ENCODE measurements at places on chromosomes 3 and 15.

DNA sequence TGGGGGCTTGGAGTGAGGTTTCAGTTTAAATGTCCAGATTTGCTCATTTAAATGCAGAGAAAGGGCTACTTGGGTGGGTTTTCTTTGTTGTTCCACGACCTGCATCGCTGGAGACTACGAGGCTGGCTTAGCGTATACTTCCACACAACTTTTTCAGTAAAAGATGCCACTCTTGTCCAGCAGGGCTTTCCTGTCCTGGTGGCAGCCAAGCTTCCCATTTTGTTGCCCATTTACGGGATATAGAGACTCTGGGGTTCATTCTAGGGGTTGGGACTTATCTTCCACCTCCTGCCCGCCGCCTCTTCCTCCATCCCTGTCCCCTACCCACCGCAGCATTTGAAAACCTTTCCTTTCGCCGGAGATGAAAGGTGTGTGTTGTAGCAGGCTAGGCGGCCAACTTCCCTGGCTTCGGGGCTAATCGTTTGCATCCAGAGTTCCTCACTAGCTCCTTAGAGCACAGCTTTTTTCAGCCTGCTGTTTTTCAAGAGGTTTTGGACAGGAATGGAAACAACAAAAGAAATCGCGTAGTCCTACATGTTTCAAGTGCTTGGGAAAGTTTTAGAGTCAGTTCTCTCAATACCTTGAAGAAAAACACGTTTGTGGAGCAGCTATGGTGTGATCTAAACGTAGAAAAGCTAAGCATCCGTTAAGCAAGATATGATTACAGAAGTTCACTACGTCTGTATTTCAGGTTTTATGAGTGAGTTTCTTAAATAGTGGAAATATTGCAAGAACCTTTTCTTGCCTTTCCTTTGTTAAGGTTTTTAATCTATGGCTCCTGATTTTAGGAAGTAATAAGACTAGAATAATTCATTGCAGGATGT is 843 bp downstream of the CHRNA5 start:
- DNase-seq, result no peak

DNA sequence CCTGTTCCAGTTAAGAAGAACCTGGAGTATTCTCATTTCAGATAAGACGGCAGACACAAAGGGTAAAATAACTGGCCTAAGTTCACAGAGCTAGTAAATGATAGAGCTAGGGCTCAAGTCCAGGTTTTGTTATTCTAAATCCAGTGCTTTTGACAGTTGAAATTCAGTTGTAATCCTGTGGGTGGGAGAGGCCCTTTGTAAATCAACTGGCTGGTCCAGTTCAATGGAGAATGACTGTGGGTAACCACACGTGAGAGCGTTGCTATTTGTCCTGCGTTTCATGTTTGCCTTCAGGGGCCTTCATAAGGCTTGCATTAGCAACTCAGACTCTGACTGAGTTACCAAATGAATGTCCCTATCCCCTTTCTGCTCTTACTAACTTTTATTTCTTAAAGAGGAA is 24.2 kb upstream of the CD96 start:
- DNase-seq, result no peak

GRCh38 chr3:127026661-127027060 is 43.7 kb downstream of the PLXNA1 start:
- DNase-seq, result no peak

DNA sequence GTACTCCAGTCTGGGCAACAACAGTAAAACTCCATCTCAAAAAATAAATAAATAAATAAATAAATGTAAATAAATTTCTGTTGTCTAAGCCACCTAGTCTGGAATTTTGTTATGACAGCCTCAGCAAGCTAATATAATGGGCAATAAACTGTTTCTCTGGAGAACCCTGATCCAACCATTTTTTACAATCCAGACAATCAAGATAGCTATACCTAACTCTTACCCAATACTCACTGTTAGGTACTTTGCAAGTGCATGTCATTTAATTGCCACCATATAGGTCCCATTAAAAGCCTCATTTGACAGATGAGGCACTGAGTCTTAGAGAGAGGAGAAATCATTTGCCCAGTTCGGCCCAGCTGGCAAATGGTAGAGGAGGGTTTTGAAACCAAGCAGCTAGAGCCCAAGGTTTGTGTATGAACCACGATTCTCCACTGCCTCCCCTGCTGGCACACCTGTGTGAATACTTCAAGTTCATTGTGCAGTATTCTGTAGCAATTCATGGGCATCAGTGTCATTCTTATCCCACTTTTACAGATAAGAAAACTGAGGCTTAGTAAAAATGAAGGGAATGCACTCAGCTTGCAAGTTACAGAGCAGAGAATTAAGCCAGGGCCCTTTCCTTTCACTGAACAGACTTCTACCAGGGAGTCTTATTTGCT is 107.0 kb upstream of the UBE2E1 start:
- DNase-seq, result no peak

GRCh38 chr3:105085506-105085905 is 281.2 kb upstream of the ALCAM start:
- DNase-seq, result no peak

DNA sequence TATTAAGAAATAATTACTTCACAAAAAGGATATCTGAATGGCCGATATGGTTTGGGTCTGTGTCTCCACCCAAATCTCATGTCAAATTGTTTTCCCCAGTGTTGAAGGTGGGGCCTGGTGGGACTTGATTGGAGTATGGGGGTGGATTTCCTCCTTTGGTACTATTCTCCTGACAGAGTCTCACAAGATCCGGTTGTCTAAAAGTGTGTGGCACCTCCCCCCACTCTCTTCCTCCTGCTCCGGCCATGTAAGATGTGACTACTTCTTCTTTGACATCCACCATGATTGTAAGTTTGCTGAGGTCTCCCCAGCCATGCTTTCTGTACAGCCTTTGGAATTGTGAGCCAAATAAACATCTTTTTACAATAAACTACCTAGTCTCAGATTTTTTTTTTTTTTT is 34.5 kb downstream of the ZBTB11 start:
- DNase-seq, result no peak

- no peak for DNase-seq
Observed at GRCh38 chr3:68007621-68008226, 353.3 kb upstream of the SUCLG2 start.

DNA sequence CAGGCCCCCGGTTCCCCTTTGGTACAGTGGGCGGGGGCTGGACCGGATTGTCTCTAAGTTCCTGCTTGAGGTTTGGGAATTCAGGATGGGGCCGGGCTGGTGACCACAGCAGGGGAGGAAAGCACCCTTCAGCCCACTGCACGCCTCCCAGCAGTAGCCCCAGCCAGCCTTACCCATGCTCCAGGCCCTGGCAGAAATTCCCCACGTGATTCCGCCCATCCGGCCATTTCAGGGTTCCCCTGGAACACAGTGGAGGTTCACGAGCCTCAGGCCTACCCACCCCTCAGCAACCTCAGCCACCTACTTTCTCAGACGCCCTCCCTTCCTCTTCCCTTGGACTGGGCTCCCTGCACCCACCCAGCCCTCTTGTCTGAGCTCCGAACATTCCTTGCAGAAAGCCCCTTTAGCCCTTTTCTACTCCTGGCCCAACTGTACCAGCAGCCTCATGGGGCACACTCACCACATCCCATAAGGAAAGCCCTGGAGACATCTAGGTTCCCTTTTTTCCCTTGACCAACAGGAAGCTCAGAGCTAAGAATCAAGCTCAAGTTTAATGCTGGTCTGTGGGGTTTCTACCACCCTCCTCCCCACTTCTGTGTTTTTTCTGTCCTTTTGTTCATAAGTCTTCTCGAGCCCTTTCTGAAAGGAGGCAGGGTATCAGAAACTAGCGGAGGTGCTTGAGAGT is 11.5 kb downstream of the ALS2CL start:
- no peak for DNase-seq
